NCI-H2081 treated with DMSO at 0.1 percent for 48 hours (cell line): ENCODE measurements at places on chromosomes 2 and 18.

GRCh38 chr18:31309115-31309514, 8.8 kb upstream of the DSG1 start:
- DNase-seq: no peak

- no peak for DNase-seq
Measured at GRCh38 chr18:31469629-31470028, 22.1 kb downstream of the DSG3 start.

- no peak for DNase-seq
Measured at GRCh38 chr18:23127090-23127489, 8.2 kb upstream of the CABLES1 start.

GRCh38 chr2:119751706-119752105, 8.0 kb upstream of the PTPN4 start:
- DNase-seq: no peak

GRCh38 chr18:46736736-46737135, 20.1 kb downstream of the ST8SIA5 start:
- no peak for DNase-seq

DNA sequence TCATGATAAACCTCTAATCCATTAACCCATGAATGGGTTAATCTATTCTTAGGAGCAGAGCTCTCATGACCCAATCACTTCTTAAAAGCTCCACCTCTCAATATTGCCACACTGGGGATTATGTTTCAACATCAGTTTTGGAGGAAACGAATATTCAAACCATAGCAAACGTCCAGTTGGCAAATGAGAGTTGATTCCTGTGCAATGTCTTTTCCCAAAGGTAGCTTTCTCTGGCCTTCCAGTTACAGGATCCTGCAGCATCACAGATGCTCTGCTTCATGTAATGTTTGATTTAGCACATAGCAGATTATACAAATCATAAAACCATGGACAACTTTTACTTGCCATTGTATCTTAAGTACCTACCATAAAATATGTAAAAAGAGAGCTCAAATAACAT, 481.0 kb downstream of the TNS1 start:
- DNase-seq: no peak

DNA sequence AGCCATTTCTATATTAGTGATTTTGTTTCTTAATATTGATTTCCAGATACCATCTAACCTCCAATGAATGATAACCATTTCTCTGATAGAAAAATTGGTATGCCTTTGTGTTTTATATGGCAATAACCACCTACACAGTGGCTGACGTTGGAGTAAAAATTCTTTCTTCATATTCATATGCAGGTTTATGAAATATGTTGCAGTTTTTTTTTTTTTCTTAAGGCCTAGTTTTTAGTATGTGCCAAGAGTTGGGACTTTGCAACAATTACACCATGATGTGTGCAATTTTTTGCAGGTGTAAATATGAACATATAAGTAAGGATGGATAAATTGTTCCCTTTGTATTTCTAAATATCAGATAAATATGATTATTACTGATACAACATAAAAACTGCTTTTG, 163.2 kb upstream of the MYO3B start:
- DNase-seq: no peak

DNA sequence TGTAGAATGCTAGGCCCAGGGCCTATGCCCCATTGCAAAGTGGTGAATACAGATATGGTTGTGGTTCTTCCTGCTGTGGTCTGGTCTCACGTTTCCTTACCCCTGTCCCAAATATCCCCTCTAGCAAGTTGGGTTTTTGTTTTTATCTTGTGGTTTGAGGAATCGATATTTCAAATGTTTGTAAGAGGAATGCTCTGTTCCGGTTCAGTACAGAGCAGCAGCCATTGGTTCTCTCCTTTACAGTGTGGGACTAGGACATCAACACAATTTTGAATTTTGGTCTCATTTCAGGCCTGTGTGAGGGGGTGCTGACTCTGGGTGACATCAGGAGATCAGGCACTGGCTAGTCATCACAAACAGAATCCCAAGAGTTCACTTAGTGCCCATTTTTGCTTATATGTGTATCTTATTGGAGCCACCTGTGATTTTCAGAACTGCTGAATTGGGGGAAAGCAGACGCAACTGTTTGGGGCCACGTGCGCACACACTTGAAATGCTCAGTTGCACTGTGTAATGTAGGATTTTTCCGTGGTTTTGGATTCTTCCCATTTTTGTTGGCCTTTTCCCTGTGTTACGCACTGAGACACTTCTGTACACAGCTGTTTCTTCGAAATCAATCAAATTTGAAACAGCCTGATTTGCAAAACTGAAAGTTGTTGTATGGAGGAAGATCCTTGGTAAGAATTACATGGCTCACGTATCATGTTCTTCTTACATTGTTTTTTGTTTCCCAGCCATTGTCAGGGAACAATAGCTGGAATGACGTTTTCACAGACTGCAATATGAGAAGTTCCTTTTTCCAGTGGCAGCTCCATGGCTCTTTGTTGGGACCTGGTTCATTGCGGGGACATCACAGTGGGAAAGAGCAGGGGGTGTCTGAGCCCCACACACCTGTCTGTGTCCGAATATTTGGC, 8.6 kb downstream of the SH3BP4 start:
- DNase-seq: no peak

DNA sequence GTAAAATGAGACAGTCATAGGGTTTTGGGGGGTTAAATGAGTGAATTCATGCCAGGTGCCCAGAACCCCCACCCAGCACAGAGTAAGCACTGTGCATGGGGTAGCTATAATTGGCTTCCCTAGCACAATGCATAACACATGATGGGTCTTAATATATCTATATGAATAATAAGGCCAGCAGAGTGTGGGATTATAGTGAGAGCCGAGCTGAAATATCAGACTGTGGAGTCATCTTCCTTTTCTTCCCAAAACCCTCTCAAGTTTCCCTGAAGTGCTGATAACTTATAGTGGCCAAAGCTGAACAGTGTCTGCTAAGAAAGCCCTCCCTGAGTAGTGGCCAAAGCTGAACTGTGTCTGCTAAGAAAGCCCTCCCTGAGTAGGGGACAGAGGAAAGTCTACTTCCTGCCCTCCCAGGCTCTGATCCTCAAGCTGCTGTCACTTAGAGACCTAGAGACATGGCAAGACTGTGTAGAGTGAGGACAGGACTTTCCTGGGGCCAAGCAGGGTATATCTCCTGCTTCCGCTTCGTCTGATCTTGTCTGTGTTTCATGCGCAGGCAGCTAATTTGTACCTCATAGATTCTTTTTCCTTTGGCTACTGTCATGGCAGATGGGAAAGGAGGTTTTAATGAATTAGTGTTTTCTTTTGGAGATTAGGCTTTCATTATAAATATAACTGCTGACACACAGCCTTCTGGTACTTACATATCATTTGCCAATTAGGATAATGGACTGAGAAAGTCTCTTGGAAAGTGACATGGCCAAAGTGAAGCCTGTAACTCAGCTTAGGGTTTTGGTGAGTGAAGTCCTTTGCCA, 94.9 kb downstream of the FHOD3 start:
- no peak for DNase-seq

DNA sequence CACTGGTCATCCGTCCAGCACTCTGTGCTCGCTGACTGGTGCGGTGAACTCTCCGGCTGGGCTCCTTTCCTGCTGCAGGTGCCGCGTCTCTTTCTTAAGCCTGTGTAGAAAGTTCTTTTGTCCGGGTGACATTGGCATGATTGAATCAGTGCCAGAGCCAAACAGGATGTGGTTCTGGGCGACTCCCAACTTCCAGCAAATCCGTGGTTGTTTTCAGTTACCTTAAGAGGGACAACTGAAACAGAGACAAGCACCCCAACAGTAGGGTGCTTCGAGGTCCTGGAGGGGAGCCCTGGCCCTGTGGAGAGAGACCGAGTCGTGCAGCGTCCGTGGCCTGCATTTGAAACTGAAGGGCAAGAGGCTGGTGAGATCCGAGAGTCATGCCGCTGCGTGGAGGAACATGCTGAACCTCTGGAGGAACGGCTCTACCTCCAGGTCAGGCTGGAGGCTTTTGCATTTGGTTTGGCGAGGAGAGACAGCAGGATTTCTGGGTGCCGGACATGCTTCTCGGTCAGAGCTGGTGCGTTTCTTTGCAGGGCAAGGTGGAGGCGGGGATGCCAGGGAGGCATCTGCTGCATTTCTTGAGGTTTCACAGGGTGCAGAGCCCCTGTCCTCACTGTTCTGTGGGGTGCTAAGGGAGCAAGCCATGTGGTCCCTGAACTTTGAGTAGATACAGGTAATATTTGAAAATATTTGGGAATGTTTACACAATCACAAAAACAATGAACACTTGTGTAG, 26.8 kb downstream of the SH3BP4 start:
- no peak for DNase-seq

DNA sequence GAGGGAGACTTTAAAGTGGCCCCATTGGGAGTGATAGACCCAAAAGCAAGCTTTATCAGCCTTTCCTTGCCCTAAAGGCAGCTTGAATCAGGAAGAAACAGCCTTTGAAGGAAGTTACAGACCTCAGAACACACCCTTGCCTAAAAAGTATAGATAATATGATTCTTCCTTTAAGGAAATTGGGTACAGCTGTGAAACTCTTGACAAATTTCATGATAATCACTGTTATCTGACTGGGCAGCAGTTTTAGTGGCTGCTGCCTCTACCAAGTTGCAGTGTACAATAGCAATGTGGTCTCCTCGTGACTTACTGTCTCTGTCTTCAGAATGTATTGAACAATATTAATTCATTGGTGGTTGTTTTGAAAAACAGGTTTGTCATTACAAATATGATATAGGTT, 16.7 kb downstream of the HOXD1 start:
- DNase-seq: no peak

- no peak for DNase-seq
Measured at GRCh38 chr18:70622622-70623419, 334.0 kb downstream of the SOCS6 start.

DNA sequence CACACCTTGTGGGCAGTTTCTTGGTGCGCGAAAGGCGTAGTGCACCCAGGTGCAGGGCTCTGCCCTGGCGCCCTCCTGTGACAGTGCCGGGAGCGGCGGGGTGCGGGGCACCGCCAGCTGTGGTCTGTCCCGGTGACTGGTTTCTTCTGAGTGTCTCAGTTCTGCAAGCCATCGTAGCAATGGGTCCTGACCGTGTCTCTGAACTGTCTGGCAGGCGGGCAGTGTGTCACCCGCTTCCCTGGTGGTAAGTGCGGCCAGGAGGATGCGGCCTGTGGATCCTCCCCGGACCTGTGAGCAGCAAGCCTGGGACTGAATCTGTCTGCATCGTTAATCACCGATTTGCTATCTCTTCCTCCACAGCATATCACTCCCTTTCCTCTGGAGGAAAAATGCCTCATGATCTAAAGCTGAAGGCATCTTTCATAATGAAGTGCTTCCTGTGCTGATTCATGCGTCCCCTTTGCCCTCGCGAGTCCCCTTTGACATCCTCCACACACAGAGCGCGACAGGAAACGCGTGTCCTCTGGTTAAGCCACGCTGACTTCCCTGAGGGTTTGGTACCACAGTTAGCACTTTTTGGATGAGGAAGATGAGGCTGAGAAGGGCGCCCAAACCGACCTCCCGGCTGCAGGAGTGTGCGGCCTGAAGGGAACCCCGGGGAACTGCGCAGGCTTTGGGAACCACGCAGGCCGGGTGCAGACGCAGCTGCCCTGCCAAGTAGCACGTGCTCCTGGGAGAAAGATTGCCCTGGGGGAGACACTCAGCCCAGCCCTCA, 416.0 kb upstream of the HS6ST1 start:
- no peak for DNase-seq

DNA sequence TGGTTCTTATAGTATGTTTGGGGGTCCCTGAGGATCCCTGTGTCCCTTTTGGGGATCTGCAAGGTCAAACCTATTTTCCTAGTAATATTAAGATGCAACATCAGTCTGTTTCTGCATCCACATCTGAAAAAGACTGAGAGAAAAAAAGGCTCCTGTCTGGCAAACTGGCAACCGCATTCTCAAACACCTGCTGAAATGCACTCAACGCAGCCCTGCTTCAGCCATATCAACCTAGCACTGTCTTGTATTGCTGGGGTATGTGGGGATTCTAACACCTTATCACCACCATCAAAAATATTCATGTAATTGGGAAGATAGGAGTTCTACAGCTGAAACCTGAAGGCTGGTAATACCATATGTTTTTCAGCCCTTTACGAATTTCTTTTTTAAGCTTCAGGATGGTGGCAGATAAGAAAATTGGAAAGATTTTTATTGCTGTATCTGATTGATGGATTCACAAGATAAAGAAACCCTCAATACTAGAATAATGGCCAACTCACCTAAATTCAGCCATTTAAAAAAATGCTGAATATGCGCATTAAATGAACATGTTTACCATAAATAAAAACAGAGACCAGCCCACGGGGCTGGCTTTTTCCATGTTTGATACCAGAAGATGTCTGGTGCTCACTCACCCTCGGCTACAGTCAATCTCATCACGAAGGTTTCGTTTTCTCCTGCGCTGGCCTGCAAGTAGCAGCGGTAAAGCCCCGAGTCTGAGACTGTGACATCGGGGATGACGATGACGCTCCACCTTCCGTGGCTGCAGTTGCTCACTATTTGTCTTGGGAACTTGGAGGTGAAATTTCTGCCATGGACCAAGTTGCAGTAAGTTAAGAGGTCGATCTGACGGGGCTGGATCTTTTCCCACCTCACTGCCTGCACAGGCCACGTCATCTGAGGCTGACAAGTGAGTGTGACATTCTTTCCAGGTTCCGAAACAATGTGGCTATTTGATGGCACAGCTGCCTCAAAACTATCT, 52.3 kb downstream of the CD226 start:
- no peak for DNase-seq

DNA sequence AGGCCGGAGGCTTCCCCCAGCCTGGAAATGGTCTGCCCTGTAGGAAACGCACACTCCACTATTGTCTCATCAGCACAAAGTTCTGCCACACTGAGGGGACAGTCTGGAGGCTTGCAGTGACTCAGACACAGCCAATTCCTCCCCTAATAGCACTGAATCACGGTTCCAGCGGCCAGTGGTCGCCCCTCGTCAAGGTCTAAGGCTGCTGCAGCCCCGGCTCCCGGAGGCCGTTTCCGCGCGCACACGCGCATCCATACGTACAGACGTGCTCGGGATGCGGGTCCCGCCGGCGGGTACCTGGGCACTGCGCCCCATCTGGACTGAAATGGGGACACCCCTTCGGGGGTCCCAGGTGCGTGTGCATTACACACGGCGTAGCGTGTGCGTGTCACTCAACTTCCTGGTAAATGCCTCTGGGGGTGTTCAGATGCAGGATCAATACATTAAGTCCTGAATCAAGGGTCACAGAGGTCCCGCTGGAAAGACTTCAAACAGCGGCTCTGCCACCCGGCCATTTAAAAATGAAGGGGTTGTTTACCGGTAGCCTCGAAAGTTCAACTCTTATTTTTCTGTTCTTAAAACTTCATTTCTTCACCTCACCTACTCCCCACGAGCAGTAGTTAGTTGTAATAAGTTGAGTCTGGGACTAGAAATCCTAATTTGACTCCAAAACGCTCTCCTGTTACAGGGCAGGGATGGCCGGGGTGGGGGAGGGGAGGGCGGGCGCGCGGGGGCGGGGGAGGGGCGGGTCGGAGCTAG, 572 bp upstream of the ZNF516 start:
- no peak for DNase-seq

- no peak for DNase-seq
Measured at GRCh38 chr2:109046925-109047508, 58.0 kb upstream of the EDAR start.

- no peak for DNase-seq
Measured at GRCh38 chr18:77529492-77530176, 280.0 kb downstream of the GALR1 start.
